Stimulated activated CD4-positive, alpha-beta T cell treated with anti-CD3 and anti-CD28 coated beads, TNF-alpha, amount 100 ng/mL, for 4 hours (primary cell): ENCODE measurements at places on chromosomes 6 and 20.

- DNase-seq = no peak
These were observed 71.2 kb downstream of the PDE7B start for GRCh38 chr6:135922746-135923145.

DNA sequence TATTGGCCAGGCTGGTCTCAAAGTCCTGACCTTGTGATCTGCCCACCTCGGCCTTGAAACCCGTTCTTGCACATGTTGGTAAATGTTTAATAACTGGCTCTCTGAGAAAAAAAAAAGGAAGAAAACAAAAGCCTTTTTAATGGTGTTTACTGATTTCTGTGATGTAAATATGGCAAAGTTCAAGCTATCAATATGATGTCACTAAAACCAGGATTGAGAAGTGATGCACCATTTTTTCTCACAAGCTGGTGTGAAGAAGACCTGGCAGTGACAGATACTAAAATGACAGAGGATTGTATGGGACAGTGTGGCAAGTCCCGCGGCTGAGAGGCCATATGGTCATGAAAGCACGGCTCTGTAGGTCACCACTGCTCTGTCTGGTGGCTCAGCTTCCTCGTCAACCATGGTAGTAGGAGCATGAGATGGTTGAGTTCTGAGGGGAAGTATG lies 196.3 kb upstream of the SUPT3H start:
- DNase-seq = no peak

DNA sequence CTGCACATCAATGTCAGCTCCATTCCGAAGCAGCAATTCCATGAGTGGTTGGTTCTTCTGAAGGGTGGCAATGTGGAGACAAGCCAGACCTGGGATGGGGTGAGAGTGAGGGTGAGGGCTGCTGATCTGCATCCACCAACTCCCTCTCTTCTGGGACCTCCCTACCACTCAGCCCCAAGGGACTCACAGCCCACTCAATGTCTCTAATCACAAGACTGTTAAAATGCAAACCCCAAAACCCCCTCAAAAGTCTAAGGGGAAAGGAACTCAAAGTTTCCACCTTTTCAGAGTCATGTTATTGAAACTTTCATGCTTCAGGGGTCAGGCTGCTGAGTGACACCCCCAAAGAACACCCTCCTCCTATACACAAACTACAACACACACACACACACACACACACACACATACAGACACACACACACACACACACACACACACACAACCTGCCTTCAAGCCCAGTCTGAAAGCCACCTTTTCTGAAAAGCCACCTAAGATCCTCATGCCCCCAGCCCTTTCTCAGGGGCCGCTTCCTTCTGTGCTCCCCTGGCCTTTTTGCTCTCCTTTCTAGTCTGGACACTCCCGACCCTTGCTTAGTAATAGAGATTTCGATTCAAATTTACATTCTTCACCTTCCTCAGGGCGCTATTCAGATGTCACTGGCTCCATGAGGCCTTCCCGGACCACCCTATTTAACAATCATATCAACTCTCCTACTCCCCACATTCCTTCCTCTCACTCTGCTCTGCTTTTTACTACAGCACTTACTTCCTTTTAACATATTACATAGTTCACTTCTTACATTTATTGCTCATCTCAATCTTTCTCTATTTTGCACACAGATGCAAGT lies 3.3 kb upstream of the SLC35B2 start:
- no peak for DNase-seq

DNA sequence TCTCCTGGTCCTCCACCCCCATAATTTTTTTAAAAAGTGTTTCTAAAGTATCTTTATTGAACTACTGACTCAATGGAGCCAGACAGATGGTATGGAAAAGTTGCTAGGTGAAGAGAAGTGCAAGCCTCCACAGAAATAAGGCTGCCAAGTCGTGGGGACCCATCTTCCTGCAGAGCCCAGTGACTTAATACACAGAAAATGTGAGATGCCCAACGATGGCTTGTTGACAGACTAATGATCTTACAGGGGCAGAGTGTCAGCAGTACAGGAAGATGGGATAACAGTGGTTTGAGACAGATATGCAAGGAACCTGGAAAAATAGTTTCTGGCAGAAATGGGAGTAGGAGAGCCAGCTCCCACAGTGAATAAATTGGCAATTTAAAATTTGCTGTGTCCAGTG lies 43.3 kb downstream of the FYN start:
- DNase-seq = no peak

- DNase-seq = no peak
These were observed 146.6 kb upstream of the AKIRIN2 start for GRCh38 chr6:87848616-87849015.
